K562 (cell line): ENCODE measurements at places on chromosomes 6 and 20. TPM values are rescaled to one million over a fixed set of nuclear protein-coding genes. Genes with fewer than 3 reads are reported as not detected.

DNA sequence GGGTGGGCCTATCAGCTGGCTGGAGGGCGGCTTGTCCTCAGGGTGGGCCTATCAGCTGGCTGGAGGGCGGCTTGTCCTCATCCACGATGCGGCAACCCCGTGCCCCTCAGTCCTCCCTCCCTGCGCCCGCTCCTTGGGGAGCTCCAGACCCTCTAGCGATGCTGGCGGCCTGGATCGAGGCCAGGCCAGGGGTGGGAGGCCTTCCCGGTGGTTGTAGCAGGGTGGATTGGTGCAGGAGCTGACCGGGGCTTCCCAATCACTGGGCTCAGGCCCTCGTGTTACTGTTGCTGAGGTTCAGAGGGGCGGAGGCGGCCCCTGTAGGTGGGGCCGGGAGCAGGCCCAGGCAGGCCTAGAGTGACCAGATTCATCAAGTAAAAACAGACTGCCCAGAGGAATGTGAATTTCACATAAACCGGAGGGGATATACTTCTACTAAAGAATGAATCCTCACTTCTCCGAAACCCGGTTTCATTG, 8.8 kb downstream of the SLC17A9 start:
- DNase-seq, result no peak

Gene TFAP2B
- total RNA-seq, result not detected in 2 replicates

DNA sequence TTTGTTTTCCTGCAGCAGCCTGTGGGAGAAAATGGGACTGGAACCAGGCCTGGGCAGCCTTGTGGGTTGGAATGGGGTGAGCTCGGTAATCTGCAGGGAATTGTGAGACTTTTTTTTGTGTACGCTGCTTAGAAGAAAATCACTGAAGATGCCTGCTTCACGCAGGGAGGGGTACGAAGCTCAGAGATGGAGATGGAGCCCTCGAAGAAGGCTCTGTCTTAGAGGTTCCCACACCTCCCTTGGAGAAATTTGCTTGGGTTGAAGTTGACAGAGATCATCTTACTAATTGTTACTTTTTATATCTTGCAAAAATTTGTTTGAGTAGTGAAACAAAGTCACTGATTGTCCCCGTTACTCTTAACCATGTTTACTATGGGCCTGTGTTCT, 894 bp downstream of the PYGB start:
- DNase-seq, result no peak

DNA sequence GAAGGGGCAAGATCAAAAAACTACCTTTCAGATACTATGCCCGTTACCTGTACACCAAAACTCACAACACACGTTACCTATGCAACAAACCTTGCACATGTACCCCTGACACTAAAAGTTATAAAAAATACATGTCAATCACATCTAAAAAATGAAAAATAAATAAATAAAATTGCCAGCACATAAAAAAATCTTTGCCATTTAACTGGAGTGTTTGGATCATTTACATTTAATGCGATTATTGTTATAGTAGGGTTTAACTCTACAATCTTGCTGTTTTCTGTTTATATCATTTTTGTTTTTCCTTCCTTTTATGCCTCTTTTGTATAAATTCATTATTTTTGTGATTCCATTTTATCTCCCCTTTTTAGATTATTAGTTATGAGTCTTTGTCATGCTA, 106.3 kb downstream of the RFX6 start:
- no peak for DNase-seq

Gene TRIM15
- total RNA-seq, result 1.2 TPM in 2 replicates

GRCh38 chr6:7132398-7133035, 24.8 kb downstream of the RREB1 start:
- no peak for DNase-seq

GRCh38 chr6:119147101-119148053, 68.9 kb upstream of the FAM184A start:
- DNase-seq, result peak; percentile 89

- DNase-seq, result no peak
Measured at GRCh38 chr6:140576004-140576555, 1201.6 kb upstream of the CITED2 start.

Gene NOX3
- total RNA-seq, result not detected in 2 replicates

Gene HUS1B
- total RNA-seq, result 1.0 and 1.4 TPM in 2 replicates

DNA sequence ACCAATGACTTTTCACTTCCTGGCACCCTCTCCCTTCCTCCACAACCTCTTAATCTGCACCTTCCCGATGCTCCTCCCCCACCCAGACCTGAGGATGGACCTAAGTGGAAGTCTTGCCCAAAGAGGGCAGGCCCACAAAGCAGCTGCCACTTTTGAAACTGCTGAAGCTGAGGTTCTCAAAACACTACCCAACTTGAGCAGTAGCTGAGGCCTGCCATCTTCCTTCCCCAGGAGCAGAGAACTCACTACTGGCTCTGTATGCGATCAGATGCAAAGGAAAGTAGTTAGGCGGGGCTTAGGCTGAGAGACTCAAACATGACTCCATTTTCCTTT, 1.5 kb downstream of the HM13 start:
- DNase-seq, result no peak

Gene CD93
- 0.20 and 0.25 TPM in 2 replicates for total RNA-seq

Gene SEL1L2
- total RNA-seq, result not detected in 2 replicates

DNA sequence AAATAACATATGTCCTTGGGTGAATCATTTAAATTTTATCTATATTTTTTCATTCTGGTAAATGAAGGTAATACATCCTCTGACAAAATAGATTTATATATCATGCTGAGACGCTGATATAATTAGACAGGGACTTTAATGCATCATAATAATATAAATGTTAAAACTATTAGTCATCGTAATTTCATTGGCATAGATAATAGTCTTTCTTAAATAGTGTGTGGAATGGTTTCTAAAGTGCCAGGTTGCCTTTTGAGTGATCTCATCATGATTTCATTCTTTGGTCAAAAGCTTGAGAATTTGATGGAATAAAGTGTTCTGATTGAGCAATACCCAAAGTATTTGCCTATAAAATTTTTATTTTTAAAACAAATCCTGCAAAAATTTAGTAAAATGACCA, 43.2 kb upstream of the BMP5 start:
- DNase-seq, result no peak

GRCh38 chr6:119179842-119180241, 101.4 kb upstream of the FAM184A start:
- no peak for DNase-seq

DNA sequence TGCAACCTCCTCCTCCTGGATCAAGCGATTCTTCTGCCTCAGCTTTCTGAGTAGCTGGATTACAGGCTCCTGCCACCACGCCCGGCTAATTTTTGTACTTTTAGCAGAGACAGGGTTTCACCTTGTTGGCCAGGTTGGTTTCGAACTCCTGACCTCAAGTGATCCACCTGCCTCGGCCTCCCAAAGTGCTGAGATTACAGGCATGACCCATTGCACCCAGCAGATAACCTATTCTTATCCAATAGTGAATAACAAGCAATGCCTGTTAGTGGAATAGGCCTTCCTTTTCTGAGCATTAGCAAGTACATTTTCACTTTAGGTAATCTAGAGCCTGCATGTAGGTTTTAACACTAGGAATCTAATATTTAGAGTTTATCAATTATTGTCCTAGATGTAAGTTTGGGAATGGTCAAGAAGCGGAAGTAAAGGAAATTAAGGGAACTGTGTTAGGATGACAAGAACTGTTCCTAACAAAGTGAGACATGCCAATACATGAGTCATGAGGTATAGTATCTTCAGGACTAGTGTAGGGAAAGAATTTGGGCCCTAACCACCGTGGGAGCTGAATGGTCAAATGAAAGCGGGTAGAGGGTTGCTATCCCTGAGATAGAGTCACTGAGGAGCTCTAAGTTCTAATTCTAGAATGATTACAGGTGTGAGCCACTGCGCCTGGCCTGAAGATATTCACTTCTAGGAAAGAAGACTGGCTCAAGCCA, 15.0 kb downstream of the BLTP3A start:
- DNase-seq, result no peak

GRCh38 chr6:117078624-117079023, 186.7 kb upstream of the VGLL2 start:
- no peak for DNase-seq

DNA sequence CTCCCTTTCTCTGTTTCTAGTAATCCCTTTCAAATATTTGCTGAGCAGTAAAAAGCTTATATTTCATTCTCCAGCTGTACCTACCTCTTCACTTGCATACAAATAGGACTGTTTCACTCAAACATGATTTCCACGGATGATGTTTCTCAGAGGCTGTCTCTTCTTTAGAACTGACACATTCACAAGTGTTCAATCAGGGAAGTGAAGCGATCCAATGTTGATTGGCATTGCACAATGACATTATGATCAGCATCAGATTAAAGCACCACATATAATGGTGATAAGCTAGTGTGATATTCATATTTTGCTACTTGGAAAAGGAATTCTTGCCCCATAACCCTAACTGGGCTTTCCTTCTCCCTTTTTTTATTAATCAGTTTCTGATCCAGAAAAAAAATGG, 681.8 kb downstream of the TBC1D32 start:
- no peak for DNase-seq

Gene WFDC2
- not detected in 2 replicates for total RNA-seq

Gene SOX18
- 19.8 and 20.4 TPM in 2 replicates for total RNA-seq

- DNase-seq, result no peak
Measured at GRCh38 chr6:129748901-129749748, 39.1 kb upstream of the ARHGAP18 start.

Gene DNAAF9
- total RNA-seq, result 2.5 and 2.9 TPM in 2 replicates

Gene CD24
- 27.1 and 28.3 TPM in 2 replicates for total RNA-seq

Gene ANKEF1
- 2.0 TPM in 2 replicates for total RNA-seq

- no peak for DNase-seq
Measured at GRCh38 chr6:131960371-131961133, 9.4 kb upstream of the CCN2 start.

Gene TOMM6
- total RNA-seq, result 677 and 726 TPM in 2 replicates

DNA sequence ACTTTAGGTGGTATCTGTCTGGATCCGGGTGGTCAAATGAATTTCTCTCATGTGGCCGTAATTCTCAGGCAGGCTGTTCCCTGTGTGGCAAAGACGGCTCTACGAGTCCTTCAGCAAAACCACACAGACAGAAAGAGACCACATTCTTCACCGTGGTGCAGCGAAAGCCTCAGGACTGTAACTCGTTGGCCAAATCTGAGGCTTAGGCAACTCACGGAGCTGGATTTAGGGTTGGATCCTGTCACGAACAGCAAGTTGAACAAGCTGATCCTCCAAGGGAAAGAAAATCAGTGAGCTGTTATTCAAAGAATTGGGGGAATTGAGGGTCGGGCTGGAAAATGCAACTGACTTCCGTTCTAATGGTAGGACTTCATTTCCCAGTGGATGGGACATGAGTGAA, 167.4 kb downstream of the ZMYND8 start:
- no peak for DNase-seq

Gene LY6G5C
- total RNA-seq, result 0.60 and 0.74 TPM in 2 replicates

Gene POM121L2
- total RNA-seq, result not detected in 2 replicates

DNA sequence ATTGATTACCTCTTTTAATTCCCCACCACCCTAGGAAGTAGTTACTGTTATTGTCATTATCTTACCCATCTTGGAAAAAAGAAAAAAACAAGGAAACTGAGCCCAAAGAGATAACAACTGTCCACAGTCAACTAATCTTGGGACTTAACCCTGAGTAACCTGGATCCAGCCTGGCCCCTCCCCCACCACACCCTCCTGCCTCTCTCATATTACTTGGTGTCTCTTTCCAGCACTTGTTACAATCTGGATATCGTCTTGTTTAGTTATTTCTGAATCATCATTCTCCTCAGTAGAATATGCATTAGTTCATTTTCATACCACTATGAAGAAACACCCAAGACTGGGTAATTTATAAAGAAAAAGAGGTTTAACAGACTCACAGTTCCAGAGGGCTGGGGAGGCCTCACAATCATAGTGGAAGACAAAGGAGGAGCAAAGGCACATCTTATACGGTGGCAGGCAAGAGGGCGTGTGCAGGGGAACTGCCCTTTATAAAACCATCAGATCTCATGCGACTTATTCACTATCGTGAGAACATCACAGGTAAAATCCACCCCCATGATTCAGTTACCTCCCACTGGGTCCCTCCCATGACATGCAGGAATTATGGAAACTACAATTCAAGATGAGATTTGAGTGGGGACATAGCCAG, 60.3 kb downstream of the LY86 start:
- no peak for DNase-seq

DNA sequence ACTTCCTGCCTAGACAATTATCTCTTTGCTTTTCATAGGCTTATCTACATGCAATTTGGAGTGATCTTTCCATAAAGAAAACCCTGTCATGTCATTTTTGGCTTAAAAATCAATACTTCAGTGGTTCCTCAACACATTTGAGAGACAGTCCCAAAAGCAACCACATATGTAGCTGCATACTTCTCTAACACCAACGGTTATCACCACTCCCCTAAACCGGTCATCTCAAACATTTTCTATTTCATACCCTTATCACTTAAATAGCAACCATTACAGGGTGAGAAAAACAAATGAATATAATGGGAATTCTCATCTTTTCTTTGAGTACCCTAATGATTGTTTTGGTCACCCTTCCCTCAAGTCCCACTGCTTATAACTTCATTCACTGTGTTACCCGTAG, 5.1 kb downstream of the GLO1 start:
- DNase-seq, result no peak

Gene SLC17A1
- total RNA-seq, result not detected in 2 replicates

DNA sequence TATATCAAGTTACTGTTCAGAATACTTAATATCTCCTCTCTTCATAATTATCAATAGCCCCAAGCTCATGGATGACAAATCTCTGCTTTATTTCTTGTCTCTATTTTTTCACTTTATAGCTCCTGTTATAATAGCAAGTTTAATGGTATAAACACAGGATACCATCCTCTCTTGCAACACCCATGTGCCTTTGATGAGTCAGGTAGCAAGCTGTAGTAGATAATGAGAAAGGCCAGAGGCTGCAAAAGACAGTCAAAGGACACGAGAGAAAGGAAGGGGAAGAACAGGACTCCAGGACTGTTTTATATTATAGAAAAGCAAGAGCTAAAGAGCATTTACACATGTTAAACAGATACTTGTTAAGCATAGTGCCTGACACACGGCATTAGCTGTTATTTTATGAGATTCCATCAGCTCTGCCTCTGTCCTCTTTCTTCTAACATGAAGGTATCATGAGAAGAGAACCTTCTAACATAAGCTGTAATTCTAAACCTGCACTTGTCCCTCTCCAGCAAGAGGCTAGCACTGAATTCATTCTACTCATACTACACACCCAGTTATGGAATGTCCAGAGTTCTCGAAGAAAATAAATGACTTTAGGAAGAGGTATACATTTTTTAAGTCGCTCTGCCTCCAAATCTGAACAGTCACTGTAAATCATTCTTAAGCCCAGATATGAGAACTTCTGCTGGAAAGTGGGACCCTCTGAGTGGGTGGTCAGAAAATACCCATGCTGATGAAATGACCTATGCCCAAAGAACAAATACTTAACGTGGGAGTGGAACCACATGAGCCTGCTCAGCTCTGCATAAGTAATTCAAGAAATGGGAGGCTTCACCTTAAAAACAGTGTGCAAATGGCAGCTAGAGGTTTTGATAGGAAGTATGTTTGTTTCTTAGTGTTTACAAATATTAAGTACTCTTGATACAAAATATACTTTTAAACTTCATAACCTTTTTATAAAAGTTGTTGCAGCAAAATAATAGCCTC, 45.0 kb downstream of the NT5E start:
- DNase-seq, result no peak

DNA sequence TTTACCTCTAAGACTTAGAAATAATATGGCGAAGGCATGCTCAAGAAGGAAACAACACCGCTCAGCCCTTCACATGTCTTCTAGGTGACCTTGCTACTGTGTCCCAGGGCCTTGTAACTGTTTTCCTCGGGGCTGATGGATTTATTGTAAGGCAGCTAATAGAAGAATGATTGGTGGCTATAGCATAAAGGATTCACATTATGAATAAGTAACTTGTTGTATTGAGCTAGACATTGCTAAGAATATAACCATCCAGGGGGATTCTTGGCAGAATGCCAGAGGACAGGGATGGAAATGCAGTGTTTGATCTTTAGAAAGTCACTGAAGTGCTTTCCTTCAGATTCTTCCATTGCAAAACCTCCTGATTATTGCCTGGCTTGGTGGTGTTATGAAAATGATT, 54.9 kb downstream of the PLEKHG1 start:
- no peak for DNase-seq
